KG1 (cell line): ENCODE measurements at places on chromosomes 1 and 21.

- no peak for DNase-seq
Measured at GRCh38 chr1:216805953-216806352, 82.7 kb upstream of the ESRRG start.

GRCh38 chr1:83741770-83742169 lies 257.2 kb downstream of the TTLL7 start:
- no peak for DNase-seq

GRCh38 chr1:11680270-11681070 lies 478 bp downstream of the MAD2L2 start:
- no peak for DNase-seq

GRCh38 chr1:170640581-170640980 lies 23.4 kb upstream of the PRRX1 start:
- no peak for DNase-seq

- DNase-seq = no peak
Measured at GRCh38 chr1:187763976-187764375, 935.2 kb downstream of the PLA2G4A start.

GRCh38 chr1:24140741-24141181 lies 2.2 kb downstream of the IL22RA1 start:
- DNase-seq = no peak

GRCh38 chr1:218380125-218380977 lies 35.2 kb downstream of the TGFB2 start:
- DNase-seq = no peak

DNA sequence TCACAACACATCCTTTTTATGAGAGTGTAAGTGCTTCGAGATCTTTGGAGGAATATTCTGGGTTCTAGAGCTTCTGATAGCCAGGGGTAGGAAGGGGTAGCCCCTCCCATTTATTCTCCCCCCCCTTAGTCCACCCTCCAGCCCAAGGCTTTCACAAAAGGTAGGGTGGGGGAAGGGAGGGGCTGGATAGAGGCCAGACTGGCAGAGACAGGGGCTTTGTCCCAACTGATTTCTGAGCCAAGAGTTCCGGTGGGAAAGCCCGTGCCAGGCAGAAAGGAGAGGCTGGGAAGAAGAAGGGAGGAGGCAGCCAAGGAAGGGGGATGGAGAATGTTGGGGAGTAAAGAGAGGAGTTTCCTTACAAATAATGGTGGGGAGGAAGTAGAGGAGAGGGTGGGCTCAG lies 3.1 kb downstream of the BCAN start:
- no peak for DNase-seq

DNA sequence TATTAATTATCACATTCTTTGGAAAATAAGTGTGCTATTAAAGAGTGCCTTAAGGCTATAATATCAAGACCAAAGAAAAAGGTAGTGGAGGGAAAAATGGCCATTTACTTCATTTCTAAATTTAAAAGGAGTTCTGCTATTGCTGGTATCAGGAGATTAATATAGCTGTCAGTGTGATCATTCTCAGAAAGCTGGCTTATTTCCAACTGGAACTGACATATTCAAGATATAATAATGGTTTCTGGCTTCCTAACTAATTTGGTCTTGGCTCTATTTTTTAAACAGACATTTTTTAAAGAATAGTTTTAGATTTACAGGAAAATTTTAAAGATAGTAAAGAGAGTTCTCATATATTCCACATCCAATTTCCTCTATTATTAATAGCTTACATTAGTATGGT lies 42.0 kb downstream of the ZC3H11B start:
- DNase-seq = no peak

- DNase-seq = no peak
Measured at GRCh38 chr1:162220009-162220539, 150.6 kb downstream of the NOS1AP start.

GRCh38 chr1:61426254-61426653 lies 298.7 kb downstream of the TM2D1 start:
- no peak for DNase-seq

GRCh38 chr1:147551036-147551435 lies 9.7 kb downstream of the BCL9 start:
- DNase-seq = no peak
